Activated CD4-positive, CD25-positive, alpha-beta regulatory T cell treated with anti-CD3 and anti-CD28 coated beads, Interleukin-2, amount 50 U/mL, for 72 hours (primary cell): ENCODE measurements at places on chromosomes 3 and 15.

DNA sequence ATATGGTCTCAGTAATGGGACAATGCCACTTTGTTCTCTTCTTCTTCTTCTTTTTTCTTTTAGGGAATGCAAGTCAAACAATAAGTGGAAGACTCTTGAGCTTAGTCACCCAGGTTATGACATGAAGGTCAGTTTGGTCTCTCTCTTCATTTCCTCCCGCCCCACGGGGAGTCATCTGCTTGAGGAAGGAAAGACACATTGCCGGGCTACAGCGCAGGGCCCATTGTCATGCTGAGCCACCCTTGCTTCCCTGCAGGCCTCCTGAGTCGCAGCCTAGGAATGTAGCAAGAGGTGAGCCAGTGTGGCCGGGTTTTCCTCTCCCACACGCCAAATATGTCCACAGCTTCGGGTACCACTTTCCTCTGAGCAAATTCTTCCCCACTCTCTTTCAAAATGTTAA is 47.6 kb downstream of the RAP2B start:
- no peak for DNase-seq

DNA sequence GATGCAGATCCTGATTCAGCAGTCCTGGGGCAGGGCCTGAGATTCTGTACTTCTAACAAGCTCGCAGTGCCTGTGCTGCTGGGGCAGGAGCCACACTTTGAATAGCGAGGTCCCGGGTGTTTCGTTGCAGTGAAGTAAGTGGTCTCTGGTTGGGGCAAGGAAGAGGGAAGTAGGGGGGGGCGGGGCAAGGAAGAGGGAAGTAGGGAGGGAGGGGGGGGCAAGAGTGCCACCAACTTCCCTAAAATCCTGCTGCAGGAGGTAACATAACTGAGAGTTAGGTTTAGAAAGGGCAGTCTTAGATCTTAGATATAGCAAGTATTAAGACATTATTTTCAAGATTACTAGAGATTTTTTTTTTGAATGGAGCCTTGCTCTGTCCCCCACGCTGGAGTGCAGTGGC is 35.5 kb downstream of the CRTAP start:
- no peak for DNase-seq

- DNase-seq: peak; percentile 58
Measured at GRCh38 chr3:59425942-59426341, 376.1 kb upstream of the CFAP20DC start.

DNA sequence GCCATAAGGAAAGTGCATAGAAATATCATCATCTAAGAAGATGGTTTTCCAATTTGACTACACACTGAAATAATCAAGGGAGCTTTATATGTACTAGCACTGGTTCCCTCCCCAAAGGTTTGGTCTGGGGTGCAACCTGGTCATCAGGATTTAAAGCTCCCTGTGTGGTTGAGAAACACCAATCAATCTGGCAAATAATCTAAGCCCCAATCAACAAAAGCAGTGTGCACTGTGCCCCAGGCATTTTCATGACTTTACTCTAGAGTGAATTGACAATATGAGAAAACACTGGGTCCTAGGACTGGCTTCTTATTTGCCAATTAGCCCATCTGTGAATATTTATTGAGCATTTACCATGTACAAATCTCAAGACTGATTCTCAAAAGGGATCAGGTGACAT is 255.1 kb downstream of the MEIS2 start:
- DNase-seq: no peak

GRCh38 chr15:88238618-88239430 is 17.7 kb downstream of the NTRK3 start:
- DNase-seq: no peak

DNA sequence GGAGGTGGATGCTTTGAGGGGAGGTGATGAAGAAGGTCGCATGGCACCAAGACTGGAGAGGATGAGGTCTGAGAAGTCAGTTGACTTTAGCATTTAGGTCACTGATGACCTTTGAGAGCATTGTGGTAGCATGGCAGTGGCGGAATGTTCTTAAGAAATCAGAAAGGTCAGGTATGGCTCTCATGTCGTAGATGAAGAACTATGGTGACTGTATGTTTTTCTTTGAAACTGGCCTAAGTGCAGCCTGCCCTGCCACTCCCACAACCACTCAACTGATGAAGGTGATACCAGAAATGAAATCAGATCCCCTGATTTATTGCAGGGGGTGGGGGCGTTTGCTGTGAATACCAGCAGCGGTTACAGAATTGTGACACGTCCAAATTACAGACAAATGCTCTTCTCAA is 102.6 kb downstream of the ITPR1 start:
- no peak for DNase-seq

DNA sequence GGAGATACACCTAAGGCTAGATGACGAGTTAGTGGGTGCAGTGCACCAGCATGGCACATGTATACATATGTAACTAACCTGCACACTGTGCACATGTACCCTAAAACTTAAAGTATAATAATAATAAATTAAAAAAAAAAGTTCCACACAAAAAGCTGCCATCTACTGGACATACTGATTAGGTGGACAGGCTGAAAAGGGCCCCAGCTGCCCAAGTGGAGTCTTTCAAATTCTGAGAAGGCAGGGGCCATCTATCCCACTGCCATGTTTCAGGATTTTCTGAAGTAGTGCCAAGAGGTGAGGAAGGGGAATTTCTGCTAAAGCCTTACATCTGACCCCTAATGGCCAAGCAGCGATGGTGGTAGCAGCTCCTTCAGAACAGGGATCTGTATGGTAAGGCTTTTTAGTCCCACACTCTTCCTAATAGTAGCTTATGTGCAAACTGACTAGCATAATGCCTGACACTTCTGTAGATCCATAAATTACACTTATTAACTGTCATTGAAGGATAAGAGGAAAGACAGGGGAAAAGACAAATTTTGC is 7.7 kb downstream of the FSTL1 start:
- no peak for DNase-seq

- no peak for DNase-seq
Measured at GRCh38 chr3:2525968-2526367, 427.3 kb downstream of the CNTN4 start.
